ENCODE measurements at places on chromosomes 3 and 15.

DNA sequence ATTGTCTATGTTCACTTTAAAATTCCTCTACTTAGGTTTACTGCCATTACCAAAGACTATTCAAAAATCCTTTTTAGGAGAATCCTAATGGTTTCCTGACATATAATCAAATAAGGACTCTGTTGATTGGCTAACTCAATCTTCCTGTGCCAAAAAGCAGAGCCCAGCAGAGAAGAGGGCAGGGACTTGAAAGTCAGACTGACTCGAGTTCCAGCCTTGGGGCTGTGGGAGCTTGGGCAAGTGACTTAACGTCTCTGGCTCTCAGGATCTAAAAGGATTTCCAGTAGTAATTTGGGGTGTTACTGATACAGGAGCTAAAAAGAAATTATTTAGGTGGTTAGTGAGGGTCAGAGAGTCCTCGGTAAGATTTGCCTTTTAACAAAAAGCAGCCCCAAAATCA lies 10.9 kb downstream of the CCR5 start:
- DNase-seq, result no peak

- DNase-seq, result no peak
Observed at GRCh38 chr3:53776494-53777101, 69.6 kb downstream of the CHDH start.

DNA sequence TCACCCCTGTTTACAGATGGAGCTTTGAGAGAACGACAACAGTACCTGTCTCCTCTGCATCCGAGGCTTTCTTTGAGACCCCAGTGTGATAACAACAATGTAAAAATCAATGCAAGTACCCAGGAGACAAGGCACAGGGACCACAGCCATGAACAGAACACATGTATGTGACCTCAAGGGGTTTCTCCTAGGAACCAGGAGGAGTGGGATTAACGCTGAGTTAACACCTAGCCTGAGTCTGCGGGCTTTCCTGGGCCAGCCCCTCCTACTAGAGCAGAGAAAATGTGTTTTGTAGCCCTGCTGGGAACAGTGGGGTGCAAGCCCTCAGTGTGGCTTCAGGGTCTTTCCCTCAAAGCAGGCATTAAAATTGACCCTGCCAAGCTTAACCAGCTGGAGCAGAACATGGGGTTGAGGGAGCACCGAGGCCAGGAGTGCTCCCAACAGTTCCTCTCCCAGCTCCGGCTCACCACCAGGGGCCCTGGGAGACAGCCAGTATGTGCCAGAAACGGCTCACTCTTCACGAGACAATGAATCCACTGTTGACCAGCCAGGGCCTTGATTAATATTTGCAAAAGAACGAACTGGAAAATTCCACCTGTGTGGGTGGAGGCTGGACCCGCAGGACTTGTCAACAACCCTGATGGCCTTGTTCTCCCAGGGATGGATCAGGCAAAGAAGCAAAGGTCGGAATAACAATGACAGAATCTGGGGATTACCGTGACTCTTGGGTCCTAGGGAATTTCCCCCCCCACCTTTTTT lies 3.6 kb downstream of the CHDH start:
- DNase-seq, result no peak

DNA sequence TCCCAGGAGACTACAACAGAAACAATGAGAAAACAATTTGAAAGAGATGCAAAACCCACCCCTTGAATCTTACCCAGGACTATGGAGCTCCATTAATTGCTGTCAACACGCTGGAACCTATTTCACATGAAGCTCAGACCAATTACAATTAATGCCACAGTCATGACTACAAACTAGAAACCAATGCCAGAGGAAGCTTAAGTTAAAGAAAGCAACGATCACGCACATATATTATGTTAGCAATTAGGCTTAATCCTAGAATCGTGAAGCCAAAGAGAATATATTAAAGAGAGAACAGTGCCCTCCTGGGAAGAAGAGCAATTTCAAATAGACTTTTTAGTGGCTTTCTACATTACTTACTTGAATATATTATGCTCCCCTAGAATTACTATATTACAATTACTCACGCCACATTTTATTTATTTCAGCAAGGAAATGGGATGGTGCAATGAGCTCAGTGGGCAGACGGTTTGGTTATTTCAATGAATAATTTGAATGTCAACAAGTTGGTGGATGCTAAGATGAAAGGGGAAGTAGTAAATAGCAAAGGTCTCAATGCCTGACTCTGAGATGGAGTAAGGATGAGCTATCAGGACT lies 125.5 kb downstream of the GREM1 start:
- DNase-seq, result no peak

DNA sequence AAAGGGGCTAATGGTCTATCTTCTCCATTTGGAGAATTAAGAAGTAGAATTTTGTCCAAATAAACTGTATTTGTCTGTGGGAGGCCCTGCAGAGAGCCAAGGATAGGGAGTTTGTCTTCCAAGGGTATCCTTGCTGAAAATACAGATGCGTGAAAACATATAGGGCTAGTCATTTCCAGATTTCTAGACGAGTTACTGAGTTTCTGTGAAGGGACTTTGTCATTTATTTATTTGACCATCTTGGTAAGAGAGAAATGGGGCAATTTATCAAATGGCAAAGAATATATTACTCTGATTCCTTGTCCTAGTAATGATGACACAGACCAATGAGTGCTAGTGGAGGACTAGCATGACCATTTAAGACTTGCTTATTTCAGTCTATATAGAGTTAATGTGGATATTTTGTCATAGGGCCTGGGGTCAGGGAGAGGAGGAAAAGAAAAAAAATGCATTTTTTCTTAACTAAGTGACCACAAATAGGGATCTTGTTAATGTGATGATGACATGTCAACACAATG lies 376.6 kb upstream of the ONECUT1 start:
- DNase-seq, result no peak

GRCh38 chr3:66297900-66298299 lies 77.1 kb downstream of the SLC25A26 start:
- no peak for DNase-seq

DNA sequence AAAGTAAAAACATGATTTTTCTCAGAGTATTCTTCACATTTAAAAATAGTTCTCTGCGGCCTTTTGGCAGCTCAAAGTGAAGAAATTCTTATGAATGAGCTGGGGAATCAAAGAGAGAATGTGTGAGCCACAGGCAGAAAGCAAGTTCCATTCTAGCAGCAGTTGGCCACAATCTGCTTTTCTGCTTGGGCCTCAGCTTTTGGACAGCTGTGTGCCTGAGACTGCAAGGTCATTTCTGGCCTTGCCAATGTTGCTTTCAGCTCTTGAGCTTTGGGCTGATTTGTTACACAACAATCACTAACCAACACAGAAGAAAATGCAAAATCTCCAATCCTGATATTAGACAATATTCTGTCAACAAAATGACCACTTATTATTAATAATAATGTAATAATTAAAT lies 14.4 kb upstream of the TM4SF4 start:
- no peak for DNase-seq

- no peak for DNase-seq
Observed at GRCh38 chr3:119894195-119894594, 112.3 kb downstream of the NR1I2 start.

DNA sequence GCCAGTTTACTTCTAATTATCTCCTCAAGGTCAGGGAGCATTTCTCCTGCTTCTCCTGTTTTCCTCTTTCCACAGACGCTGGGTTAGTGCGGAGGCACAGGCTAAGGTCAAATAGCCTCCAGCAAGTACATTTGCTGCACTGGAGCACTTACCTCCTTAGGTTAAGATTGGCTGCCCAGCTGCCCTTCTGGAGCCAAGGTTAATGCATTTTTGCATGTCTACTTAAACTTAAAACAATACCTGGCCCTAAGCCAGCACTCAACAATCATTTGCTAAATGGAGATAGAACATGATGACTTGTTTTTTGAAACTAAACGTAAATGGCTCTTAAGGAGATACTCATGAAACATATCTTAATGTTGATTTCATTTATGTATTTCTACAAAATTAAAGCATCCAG lies 83.5 kb downstream of the SSR3 start:
- DNase-seq, result no peak

DNA sequence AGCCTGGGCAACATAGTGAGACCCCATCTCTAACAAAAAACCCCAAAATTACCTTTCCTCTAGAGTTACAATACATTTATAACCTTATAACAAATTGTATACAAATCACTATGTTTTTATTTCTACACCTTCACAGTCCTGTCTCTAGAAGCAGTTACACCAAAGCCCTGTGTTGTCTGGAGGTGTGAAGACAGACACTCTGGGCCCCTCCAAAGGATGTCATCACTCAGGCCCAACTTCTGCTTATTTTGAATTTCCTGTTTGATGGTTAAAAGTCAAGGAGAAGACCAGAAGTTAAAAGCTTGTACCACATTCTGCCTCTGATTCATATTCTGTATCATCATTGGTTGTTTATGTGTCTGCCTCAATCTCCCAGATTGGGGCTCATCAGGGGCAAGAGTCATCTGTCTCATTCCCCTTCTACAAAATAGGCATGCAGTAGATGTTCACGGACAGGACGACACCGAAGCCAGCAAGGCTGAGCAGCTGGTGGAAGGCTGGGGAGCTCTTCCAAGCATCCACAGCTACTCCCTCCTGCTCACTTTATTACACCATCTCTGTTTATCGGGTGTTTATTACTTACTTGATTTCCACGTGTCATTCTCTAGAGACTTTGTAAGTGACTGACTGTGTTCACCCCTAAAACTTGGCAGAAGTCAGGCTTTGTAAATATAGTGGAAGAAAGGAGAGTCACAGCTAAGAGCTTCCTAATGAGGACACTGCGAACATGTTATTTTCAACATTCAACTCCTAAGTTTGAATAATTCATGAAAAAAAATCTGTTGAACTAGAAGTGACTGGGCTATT lies 136.8 kb upstream of the ANKRD28 start:
- no peak for DNase-seq

GRCh38 chr3:107710851-107711250 lies 188.1 kb downstream of the BBX start:
- no peak for DNase-seq

Data from cortex of kidney (tissue), 1 donor.